ENCODE measurements at places on chromosomes 2 and 18.

GRCh38 chr2:66684289-66684688 lies 249.4 kb downstream of the MEIS1 start:
- DNase-seq: no peak

DNA sequence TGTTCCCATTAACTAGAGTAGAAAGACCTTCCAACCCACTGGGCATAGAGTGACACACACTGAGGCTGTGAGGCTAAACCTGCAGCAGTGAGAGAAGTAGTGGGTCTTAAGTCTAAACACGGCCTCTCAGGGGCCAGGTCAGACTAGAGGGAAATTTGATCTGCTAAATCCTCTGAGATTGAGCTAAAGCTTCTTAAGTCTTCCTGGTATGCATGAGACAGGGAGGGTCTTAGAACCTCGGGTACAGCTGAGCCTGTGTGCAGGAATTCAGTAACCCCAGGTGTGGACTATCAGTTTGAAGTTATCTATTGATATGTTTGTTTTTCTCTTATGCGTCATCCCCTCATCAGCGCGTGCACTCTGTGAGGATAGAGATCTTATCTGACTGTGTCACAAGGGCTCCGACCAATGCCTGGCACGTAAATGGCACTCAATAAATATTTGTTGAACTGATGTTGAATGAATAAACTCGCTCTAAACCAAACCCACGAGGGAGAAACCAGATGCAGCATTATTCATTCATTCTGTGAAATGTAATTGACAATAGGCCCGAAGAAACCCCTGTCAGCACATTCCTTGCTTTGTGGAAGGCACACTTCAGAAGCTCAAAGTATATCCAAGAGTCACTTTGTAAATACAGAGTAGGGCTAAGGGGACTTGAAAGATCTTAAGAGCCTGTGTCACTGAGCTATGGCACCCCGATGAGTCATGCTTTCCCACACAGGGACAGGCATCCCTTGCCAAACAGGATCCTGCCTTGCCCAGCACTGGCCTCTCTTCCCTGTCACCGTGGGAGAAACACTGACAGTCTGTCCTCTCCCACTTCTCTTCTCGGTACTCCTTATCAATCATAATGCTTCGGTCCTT lies 21.7 kb upstream of the RAB10 start:
- no peak for DNase-seq

DNA sequence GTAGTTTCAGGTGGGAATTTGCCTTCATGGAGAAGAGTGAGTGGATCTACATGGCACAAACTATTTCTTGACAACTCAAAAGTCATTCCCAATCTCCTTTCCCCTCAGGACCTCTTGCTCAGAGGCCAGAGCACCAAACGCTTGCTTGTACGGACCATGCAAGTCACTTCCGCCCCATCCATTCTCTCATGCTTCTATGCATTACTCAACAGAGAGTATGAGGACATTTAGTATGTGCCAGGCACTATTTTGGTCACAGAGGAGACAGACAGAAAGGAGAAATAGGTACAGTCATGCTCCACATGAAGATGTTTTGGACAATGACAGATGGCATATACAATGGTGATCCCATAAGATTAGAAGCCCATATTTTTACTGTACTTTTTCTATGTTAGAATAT lies 117.5 kb downstream of the ACTR3 start:
- DNase-seq: no peak

- no peak for DNase-seq
These were observed 1.1 kb downstream of the L3MBTL4 start for GRCh38 chr18:6413579-6414117.

DNA sequence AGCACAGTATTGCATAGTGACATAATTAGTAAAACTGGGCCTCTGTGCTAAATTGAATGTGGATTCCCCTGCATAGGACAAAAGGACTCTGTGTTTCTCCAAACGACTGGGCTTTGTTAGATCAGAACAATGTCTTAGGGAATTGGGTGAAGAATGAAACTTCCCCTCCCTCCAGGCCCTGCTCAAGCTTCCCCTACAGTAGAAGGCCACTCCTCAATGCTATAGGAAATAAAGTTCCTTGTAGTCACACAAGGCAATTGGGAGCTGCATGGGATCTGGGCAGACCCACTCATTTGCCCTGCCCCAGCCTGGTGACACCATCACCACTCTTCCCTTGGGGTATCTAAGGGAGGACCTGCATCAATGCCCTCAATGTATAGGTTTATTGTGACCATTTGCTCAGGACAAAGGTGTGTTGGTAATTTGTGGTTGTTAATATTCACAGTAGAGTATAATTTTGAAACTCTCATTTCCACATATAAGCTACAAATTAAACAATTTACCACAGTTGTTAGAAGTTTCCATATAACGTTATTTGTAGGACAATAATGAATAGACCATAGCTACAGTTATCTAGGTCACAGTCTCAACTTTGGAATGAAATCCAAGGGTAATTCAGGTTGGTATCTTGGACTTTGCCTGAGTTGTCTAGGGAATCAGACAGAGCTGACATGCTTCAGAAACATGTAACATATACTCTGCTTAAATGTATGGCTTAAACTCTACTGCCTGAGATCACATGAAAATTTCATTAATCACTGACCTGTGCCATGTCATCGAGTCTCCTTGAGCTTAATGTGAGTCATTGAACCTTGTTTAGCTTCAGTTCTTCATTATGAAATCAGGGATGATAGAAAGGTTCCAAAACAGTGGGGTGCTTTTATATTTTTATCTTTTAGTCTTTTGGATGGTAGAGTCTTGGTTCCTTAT lies 64.8 kb upstream of the DARS1 start:
- DNase-seq: no peak

DNA sequence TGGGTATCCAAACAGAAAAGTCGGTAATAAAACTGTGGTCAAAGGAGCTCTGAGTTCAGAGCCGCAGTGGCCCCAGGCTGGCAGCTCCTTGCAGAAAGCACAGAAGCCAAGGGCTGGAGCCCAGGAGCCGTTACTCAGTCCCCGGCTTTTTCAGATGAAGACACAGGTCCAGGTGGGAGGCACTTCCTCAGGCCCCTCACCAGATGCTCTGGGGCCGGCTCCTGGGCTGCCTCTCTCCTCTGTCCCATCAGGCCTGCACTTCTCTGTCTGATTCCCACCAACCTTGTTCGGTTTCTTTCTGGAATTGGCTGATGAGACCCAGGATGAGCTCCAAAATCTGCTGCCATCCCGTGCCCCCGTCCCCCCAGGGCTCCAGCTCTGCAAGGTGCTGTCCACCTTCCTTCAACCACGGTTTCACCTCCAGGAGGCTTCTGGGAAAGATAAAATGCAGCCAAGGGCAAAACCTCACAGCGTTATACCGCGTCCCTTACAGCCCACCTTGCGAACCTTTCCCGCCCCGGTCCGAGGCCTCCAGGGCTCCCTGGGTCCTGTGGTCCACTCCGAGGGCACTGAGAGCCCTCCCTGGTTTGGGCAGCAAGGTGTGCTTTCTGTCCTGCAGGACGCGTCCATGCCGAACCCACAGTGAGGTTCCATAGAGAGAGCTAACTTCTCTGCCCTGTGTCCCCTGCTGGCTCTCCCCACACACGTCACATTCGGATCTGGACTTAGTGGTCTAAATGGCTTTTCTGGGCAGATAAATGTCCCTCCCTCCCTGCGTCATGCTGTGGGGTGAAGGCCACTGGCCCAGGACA lies 102.9 kb downstream of the TPO start:
- DNase-seq: no peak

GRCh38 chr18:14074187-14074586 lies 58.0 kb downstream of the ZNF519 start:
- DNase-seq: no peak

DNA sequence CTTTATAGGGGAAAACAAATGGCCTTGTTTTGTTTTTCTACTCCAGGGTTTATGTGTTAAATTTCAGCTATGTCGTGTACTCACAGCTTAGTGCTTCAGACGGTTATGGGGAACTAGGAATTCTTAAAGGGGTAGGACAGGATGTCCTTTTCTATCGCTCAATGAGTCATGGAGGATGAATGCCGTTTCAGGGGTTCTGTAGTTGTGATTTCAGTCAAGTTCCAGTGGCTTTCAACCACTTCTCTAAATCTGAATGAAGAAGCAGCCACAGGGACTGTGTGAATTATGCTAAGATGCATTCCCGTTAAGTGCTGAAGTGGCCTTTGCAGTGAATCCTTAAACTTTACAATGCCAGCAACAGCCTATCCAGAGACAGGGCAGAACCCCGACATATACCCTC lies 1231.7 kb upstream of the ZEB2 start:
- no peak for DNase-seq

DNA sequence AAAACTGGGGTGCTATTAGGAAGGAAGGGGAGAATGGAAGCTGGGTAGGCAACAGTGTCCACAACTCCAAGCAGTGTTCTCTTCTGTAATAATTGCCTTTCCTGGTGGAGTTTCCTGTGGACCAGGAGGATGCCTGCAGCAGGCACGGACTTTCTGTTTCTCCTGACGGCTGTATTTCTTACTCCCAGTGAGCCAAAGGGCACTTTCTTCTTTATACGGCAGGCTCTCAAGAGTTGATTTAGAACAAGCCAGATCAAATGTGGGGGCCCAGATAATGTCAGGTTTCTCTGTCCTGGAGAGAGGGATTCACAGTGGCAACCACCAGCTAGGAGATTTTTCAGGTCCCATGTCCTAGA lies 13.0 kb upstream of the PROC start:
- no peak for DNase-seq

- no peak for DNase-seq
These were observed 37.7 kb downstream of the FOSL2 start for GRCh38 chr2:28430377-28430765.

- no peak for DNase-seq
These were observed 124.8 kb downstream of the PHLPP1 start for GRCh38 chr18:62839874-62840713.

GRCh38 chr2:49248506-49248905 lies 94.2 kb upstream of the FSHR start:
- DNase-seq: no peak

DNA sequence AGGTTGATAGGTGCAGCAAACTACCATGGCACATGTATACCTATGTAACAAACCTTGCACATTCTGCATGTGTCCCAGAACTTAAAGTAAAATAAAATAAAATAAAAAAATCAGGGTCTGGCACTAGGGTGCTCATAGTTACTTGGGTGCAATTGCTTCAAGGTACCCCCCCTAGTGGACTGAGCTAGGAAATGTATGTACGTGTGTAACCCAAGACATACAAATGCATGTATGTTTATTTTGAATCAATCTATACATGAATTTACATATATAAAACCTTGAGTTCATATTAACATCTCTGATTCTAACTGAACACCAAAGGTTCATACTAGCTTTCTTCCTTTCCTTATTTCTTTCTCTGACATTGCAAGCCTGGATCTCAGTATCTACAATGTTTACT lies 51.5 kb downstream of the USP37 start:
- no peak for DNase-seq

- DNase-seq: no peak
These were observed 323.2 kb downstream of the CYP26B1 start for GRCh38 chr2:71824436-71824835.

DNA sequence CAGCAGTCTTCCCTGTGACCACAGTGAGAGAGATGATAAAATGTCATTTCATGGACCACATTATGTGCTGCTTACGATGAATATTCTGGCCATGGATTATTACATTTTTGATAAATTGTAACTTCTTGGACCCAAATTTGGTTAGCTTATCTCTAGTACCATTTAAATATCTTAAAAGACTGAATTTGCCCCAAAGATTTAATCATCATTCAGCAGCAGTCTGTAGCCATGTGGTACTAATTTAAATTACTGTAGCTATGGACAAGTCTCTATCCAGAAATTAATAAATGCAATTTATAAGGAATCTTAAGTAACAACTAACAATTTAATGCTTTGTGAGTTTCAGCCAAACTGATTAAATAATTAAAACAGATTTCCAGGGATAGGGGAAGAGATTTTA lies 644.9 kb upstream of the FANCL start:
- DNase-seq: no peak

DNA sequence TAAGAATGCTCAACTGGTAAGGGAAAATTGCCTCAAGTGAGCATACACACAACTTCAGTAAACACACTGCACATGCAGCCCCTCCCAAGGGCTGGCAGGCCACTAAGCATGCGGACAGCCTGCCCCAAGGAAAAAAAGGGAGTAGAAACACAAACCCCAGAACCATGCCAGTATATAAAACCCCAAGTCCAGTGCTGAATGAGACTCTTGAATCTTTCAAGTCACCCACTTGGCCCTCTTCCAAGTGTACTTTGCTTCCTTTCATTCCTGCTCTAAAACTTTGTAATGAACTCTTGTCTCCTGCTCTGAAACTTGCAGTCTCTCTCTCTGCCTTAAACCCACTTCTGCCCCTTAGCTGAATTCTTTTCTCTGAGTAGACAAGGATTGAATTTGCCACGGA lies 736.4 kb downstream of the RNF144A start:
- no peak for DNase-seq

GRCh38 chr2:184049566-184049965 lies 548.8 kb upstream of the ZNF804A start:
- DNase-seq: no peak

DNA sequence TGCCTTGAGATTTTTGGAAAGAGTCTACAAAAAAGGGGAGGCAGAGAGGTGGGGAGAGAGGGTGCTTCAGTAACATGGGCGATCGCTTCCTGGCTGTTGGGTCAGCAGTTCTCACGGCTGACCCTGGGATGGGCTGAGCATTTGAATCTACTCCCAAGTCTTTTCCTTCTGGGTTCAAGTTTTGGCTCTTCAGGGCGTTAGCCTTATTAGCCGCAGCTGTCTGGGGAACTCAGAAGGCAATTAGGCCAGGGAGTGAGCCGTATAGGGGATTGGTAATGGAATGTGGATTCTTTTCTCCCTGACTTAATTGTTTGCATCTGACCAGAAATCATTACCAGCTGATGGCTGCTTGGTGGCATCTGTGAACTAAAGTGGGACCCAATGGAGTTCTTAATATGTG lies 250.5 kb upstream of the SKOR2 start:
- no peak for DNase-seq

DNA sequence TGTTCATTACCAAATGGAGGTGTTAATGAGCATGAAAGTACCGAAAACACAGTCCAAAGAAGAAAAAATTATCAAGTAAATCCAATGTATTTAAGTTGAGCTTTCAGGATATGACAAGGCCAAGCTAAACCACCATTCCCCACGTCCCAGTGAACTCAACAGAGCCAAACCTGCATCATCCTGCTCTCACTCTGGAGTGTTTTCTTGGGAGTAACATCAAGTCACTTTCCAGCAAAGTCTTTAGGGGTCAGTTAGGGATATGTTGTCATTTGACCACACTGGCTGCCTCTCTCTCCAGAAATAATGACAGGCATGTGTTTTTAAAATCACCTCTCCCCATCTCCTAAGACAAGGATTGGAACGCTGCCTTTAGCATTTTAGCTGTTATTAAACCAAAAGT lies 140.5 kb downstream of the SRBD1 start:
- DNase-seq: no peak

GRCh38 chr2:144931480-144931879 lies 411.6 kb upstream of the ZEB2 start:
- DNase-seq: no peak
